ENCODE measurements at places on chromosomes 6 and 20.

- DNase-seq = no peak
Measured at GRCh38 chr6:2956930-2957685, 14.3 kb downstream of the SERPINB6 start.

GRCh38 chr6:6960571-6961251 is 147.1 kb upstream of the RREB1 start:
- DNase-seq = no peak

DNA sequence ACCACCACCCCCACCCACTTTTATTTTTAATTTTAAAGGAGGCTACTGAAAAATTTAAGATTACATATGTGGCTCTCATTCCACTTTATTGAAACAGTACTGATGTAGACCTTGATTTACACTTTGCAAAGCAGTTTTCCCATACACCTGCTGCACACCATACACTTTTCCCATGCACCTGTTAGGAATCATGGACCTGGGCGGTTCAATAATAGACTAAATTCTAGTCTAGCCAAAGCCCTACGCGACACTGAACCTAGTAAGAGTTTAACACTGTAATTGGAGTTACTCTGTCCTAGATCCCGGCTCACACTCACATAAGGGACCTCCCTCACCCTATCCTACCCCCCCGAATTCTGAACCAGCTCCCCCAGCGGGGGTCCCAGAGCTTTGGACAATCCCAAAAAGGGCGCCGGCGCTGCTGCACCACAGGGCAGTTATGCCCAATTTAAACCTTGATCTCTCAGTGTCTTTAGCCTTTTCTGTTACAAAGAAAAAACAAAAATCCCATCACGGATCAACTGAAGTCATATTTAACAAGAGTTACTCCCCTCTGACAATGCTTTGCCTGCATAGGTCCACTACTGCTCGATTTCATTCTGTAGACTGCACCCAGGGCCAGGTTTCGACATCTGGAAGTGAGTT is 2.4 kb upstream of the GCLC start:
- DNase-seq = no peak

DNA sequence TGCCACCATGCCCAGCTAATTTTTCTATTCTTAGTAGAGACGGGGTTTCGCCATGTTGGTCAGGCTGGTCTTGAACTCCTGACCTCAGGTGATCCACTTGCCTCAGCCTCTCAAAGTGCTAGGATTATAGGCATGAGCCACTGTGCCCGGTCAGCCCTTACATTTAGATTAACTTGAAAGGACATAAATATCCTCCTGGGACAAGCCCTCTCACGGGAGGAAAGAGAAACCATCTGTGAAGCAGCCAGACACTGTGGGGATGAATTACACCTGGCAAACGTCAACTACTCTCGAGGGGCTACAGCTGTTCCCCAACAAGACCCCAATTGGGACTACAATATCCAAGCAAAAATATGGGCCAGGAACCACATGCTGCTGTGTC is 32.7 kb upstream of the SAMHD1 start:
- DNase-seq = no peak

DNA sequence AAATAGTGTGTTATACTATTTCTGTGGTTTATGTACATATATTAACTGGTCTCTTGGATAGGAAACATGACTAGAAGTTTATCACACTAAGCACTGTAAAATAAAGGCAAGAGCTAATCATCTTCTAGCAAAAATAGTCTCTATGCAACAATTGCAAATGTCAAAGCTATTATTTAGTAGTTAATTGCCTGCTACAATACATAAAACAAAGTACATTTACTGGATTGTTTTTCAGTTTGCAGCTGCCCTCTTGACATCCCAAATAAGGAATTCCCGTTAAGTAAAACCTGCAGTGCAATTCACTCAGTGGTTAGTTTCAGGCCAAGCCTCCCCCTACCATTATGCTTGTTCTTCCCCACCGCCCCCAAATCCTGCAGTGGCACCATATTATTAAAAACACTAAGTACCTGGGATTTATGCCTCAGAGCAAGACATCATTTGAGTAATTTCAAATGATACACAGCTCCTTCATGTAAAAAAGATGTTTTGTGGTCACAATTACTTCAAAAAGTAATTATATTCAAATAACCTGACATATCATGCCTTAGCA is 1.6 kb upstream of the ATP5F1E start:
- DNase-seq = no peak

DNA sequence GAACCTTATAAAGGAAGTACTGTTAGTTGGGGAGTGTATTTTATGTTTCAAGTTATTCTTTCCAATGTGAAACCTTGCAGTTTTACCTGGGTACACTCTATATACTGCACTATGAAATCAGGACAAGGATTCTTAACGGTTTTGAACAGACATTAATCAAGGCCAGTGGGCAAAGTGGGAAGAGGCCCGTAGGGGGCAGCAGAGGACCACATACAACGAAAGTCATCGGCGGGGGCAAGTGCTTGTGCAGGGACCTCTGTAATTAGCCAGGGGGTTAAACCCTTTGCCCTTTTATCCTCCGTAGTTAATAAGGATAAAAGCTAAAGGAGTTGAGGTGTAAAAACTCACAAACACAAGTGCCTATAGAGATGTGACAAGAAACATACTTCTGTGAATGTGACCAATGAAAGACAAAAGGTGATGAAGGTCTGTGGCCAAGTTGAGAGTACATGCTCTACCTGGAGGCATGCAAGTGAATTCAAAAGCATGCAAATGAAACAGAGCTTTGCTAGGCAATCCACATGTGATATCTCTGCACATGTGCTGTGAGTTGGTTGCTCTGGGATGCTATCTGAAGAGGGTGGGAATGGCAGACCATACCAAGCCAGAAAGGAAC is 392.7 kb upstream of the MAN1A1 start:
- DNase-seq = peak; percentile 58

DNA sequence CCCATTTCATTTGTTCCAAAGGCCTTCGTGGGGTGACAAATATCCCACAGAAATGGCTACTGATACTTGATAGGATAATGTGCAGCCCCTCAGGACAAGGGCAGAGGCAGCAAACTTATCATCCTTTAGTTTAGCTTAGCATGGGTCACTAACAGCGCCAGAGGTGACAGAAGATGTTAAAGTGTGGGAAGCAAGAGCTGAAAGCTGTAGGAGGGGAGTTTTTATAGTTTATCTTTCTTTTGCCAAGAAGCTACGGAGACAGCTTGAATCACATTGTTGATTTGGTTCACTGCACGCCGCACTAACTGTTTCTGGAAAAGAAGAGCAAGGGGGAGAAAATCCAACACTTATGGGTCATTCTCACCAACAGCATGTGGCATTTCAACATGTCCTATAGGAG is 773.9 kb upstream of the MMS22L start:
- no peak for DNase-seq

DNA sequence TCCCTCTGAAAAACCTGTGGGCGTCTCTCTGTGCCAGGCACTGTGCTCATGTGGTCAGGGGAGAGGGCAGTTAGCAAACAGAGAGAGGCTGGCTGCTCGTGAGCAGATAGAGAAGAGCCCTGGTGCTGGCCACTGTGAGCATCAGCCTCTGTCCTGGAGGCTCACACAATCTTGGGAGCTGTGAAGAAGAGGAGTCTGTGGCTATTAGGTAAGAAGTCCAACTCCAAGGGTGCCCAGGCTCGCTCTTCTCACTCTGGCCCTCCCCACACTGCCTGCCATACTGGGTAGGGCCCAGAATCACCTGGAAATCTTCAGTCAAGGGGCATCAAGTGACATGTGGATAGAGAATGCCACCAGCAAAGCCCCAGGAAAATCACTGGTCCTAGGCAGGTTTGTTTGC is 14.1 kb downstream of the SCML4 start:
- no peak for DNase-seq

GRCh38 chr20:48789781-48790472 is 37.9 kb downstream of the PREX1 start:
- DNase-seq = peak; percentile 33

DNA sequence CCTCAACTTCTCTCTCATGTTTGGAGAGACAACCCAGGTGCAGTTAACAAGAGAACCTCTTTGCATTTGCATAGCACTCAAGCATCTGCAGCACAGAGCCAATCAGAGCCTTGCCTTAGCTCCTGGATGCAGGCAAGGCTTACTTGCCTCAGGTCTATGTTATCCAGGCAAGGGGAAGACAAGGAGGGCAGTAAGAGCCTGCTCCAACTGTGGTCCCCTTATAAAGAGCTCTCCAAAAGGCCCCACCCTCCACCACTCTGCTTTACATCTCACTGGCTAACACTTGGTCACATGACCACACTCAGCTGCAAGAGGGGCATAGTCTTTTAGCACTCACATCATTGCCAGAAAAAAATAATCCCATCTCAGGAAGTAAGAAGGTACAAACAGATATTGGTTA is 540.0 kb downstream of the PTPRT start:
- DNase-seq = no peak

GRCh38 chr6:35299674-35300073 is 2.1 kb downstream of the DEF6 start:
- DNase-seq = no peak

- no peak for DNase-seq
Measured at GRCh38 chr20:36861625-36861874, 14.4 kb upstream of the TLDC2 start.

DNA sequence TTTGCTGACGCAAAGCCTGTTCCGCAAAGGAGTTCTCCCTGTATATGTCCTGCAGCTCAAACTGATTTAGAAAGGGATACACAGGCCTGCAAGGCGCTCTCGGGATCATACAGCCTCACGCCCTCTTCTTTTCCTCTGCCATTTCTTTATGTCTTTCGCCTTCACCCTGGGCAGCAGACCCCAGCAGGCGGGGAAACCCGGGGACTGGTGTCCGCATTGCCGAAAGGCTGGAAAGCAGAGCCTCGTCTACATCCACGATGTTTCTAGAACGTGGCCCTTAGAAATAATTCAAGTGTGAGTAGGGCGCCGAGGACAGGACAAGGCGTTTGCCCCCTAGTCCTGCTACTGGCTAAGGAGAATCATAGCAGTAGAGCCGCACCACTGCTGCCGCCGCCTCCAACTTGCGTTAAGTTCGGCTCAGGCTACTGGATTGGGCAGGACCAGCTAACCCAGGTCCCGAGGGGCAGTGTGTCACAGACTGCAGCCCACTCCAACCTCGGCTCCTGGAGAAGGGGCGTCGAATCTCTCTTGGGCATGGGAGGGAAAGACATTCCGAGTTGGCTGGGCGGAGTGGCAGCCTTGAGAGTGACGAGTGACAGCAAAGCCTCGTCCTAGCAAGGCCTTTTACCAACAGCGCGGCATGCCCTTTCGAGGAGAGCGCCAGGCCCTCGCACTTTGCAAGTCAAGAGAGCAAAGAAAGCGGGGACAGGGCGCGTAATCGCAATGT is 2.6 kb upstream of the TBX18 start:
- no peak for DNase-seq

DNA sequence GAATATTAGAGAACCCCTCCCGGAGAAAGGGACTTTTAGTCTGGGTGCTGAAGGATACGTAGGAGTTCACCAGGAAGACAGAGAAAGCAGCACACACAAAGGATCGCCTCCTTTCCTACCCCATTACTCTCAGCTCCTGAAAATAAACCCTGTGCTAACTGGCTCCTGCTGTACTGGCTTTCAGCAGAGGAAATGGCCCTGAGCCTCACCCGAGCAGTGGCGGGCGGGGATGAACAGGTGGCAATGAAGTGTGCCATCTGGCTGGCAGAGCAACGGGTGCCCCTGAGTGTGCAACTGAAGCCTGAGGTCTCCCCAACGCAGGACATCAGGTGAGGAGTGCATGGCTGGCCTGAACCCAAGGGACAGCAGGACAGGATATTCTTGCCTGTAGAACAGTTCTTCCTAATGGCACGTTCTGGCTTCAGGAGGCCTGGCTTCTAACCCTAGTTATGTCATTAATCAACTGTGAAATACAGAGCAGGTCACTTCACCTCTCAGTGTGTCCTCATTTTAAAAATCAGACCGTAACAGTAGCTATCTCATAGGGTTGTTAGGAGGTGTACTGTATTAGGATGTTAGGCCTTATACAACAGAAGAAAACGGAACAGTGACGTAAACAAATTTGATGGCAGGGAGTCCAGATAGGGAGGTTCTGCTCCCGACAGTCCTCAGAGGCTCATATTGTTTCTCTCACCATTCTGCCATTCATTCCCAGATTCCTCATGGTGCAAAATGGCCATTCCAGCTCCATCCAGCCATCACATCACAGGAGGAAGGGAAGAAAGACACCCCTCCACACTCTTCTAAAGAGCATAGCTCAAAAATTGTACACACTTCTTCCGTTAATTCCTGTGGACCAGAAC is 1.8 kb downstream of the RBCK1 start:
- peak; percentile 33 for DNase-seq

- DNase-seq = no peak
Measured at GRCh38 chr6:6781172-6781872, 192.8 kb downstream of the LY86 start.

DNA sequence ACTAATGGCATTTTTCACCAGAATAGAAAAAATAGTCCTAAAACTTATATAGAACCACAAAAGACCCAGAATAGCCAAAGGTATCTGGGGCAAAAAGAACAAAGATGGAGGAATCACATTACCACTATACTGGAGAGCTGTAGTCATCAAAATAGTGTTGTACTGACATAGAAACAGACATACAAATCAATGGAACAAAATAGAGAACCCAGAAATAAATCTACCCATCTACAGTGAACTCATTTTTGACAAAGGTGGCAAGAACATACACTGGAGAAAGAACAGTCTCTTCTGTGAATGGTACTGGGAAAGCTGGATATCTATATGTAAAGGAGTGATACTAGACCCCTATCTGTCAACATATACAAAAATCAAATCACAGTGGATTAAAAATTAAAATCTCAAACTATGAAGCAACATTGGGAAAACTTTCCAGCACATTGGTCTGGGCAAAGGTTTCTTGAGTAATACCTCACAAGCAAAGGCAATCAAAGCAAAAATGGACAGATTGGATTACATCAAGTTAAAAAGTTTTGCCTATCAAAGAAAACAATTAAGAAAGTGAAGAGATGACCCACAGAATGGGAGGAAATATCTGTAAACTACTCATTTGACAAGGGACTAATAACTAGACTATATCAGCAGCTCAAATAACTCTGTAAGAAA is 120.5 kb downstream of the MEI4 start:
- DNase-seq = no peak

DNA sequence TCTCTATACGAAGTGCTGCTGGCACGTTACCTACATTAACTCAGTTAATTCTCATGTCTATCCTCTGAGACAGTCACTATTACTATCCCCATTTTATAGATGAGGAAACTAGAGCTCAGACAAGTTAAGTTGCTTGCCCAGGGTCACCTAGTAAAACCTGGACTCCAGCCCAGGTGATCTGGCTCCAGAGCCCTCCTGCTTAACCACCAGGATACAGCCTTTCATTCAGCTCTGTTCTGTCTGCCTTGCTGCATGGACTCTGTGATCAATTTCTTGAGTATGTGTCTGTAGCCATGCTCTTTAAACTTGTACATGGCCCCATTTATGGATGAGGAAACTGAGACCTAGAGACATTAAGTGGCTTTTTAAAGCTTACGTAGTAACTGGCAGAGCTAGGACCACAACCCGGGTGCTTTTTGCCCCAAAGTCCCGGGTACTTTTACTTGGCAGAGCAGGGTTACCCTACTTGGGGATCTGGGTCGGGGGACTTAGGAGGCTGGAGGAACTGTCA is 4.7 kb downstream of the CDKN1A start:
- DNase-seq = no peak

Measured in activated CD4-positive, alpha-beta T cell treated with anti-CD3 and anti-CD28 coated beads, Interleukin-2, Interleukin-4, amounts not matched to agents 100 ng/mL and 50 ng/mL, durations not matched to agents 16 hours and 8 hours (primary cell).